CD4-positive, alpha-beta T cell treated with Interleukin-12 subunit alpha and Interleukin-12 subunit beta, for 1 hour (primary cell): ENCODE measurements at places on chromosomes 2 and 18.

DNA sequence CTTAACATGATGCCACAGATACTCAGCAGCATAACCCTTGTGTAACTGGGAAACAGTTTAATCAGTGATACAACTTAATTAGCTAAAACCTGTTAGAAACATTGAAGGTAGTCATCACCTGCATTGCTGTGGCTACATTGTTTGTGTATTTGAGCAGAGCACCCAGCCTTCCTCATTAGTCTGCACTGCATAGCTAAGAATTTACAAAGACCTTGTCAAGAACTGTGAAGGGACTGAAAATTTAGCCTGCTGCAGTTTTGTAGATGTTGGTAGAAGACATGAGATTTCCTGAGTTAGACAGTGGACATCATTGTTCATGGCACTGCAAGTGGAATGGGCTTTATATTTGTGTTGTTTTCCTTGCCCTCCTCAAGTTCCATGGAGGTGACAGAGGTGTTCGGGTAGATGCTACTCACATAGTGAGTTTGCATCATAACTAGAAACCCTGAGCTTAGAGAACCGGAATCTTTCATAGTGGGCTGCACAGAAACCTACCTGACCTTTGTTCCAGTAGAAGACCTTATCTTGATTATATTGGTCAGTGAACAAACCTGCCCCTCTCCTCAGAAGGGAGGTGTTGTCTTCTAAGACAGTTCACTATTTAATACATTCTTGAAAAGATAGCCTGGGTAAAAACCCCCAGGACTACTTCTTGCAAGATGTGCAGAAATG, 12.5 kb downstream of the VAPA start:
- no peak for DNase-seq

DNA sequence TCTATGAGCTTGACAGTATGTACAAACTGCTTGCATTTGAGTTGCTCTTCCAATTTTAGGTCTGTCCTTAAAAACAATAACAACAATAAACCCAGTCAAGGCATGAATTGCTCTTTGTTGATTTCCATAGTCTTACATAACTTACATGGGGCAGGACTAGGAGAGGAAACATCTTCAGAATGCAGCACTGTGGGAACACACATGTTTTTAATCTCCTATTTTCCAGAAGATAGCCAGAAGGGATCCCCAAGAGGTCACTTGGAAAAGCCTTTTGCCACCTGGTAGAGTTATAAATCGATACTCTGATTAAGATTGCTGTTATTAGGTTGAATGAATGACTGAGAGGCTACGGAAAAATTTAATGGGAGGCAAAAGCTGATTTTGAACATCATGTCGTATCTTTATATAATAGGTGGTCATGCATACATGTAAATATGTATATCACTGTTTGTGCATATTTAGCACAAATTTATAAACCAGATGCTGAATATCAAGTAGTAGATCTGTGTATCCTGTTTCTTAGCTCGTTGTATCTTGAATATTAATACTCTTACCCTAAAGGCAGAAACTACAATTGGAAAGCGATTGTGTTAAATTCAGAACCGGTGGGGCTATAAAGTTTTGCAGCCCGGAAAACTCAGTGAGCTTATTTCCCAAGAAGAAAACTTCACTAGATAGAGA, 479.4 kb upstream of the TCF4 start:
- no peak for DNase-seq

GRCh38 chr2:70113359-70114070, 26.2 kb downstream of the PCBP1 start:
- DNase-seq, result no peak

GRCh38 chr18:32868406-32868805, 95.6 kb upstream of the KLHL14 start:
- no peak for DNase-seq

- no peak for DNase-seq
Observed at GRCh38 chr2:36578343-36579296, 19.3 kb downstream of the FEZ2 start.

- DNase-seq, result no peak
Observed at GRCh38 chr2:215736653-215737290, 276.6 kb downstream of the MREG start.

DNA sequence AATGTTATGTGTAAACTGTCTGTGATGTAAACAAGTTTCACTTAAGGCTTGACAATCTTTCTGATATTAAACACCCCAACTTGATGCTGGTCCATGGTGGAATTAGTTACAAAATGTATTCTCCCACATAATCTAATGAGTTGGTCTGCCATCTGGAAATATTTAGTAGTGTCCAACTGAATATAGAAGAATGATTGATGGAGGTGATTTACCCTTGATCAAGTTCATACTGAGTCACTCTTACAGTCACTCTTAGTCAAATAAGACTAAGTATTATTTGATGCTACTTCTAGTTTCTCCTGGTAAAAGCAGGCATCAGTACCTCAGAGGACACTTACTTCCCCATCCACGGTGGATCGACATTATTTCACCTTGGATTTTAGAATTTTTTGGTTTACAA, 198.1 kb downstream of the SATB2 start:
- DNase-seq, result no peak

DNA sequence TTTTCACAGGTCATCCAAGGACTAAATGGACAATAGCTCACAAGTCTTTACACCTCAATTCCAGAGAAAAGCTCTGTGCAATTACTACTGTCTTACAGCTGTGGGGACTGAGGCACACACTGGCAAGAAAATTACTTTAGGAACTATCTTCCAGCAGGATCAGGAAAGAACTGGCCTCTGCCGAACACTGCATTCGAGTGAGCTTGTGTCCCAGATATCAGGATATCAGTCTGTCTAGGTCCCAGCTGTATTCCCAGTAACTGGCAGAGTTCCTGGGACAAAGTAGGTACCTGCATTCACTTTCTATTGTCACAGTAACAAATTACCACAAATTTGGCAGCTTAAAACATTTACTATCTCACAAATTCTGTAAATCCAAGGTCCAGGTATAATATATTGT, 183.7 kb downstream of the IRS1 start:
- DNase-seq, result no peak

DNA sequence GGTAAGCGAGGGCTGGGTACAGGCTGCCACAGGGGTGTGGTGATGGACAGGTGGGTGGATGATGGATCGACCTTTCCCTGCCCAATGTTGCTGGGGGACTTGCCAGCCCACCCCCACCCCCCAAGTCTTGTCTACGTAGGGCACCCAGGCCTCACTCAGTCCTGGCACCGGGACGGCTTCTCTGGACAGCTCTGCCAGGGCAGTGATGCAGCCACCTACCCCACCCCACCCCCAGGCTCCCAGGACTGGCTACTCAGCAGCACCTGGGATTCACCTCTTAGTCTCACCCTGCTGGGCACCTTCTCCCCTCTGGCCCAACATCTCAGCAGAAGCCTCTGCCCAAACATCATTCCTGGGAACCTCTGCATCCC, 55.7 kb downstream of the ANKMY1 start:
- DNase-seq, result no peak

GRCh38 chr2:35035883-35036282, 1319.7 kb upstream of the CRIM1 start:
- no peak for DNase-seq
